Astrocyte (in vitro differentiated cells and primary cell): ENCODE measurements at places on chromosomes 5 and 9.
A peak's percentile ranks its signal among the peaks of the same experiment; 100 is the strongest.

DNA sequence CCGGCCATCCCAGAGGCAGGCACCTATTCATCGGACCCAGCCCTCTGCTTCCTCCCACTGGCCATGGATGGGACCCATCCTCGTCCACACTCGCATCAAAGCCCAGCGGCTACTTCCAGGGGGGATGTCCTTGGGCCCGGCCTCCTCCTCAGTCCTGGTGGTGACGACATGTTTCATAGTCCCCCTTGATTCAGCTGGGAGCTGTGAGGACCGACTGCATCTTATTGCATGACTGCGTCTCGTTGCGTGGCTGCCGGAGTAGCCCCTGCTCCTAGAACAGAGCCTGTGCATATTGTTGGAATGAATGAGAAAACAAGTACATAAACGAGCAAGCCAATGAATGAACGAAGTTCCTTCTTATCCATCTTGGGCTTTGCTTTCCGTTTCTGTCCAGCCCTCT is 12.8 kb downstream of the NCS1 start:
- no peak for DNase-seq

DNA sequence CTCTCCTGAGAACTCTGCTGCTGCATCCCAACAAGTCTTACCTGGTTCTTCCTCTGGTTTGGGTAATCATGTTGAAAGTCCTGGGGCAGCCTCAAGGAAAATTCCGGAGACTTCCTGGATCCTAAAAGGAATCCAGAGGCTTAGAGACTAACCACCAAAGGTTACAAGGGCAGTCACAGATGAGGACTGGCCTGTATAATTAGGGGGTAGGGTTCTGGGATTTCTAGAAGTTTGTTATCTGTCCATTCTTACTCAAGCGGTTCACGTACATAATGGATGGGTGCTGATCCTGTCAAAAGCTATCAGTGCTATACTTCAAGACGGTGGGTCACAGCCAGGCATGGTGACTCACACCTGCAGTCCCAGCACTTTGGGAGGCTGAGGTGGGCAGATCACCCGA is 51.4 kb upstream of the EPB41L4B start:
- DNase-seq = no peak

GRCh38 chr9:111074395-111074794 is 36.1 kb upstream of the LPAR1 start:
- DNase-seq = no peak

DNA sequence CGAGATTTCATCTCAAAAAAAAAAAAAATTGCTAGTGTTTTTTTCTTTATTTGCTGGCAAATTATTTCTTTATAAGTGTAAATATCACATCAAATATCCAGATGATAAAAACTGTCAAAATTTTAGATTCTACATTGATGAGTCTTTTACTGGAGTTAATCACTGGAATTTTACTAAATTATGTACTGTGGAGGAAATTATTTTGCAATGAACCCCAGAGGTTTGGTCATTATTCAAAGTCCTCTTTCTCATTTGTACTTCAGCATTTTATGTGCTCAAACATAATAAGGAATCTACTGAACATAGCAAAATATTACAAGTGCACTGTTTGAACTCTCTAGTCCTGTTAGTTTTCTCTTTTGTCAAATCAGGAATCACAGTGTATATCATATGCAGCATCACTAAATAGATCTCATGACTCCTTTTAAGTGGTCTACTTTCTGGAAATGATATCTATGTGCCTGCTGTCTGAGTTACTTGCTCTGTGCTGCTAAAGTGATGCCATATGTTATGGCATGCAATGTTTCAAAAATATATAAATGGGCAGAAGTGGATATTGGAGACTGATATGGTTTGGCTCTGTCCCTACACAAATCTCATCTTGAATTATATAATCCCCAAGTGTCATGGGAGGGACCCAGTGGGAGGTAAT is 18.0 kb downstream of the OTULINL start:
- DNase-seq = no peak

DNA sequence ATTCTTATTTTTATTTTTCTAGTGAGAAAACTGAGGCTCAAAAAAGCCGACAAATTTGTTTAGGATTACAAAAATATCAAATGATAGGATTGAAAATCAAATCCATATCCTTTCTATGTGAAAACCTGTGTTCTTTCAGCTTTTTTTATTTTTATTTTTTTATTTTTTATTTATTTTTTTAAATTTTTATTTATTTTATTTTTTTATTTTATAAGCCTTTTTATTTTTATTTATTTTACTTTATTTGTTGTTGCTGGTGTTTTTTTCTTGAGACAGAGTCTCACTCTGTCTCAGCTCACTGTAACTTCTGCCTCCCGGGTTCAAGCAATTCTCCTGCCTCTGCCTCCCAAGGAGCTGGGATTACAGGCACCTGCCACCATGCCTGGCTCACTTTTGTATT is 45.4 kb upstream of the CDKN2B start:
- DNase-seq = no peak

- DNase-seq = no peak
Measured at GRCh38 chr5:53368966-53369605, 111.3 kb upstream of the FST start.

DNA sequence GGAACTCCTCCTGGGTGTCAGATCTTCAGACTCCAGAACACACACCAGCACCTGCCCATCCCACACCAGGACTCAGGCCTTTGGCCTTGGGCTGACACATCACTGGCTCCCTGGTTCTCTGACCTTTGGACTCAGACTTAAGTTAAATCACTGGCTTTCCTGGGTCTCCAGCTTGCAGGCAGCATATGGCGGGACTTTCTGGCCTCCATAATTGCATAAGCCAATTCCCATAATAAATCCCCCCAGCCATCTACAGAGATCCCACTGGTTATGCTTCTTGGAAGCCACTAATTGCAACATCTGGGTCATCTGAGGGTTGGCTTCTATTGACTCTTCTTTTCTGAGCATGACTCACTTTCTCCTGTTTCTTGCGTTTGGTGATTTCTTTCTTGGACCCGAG is 80.3 kb upstream of the SARDH start:
- DNase-seq = peak; percentile 27

GRCh38 chr5:174837919-174838902 is 113.8 kb downstream of the MSX2 start:
- peak; percentile 86 for DNase-seq

- peak; percentile 95 for DNase-seq
Measured at GRCh38 chr5:137264573-137264972, 234.6 kb downstream of the SPOCK1 start.

GRCh38 chr9:70020991-70021571 is 22.6 kb upstream of the MAMDC2 start:
- DNase-seq = peak; percentile 95

DNA sequence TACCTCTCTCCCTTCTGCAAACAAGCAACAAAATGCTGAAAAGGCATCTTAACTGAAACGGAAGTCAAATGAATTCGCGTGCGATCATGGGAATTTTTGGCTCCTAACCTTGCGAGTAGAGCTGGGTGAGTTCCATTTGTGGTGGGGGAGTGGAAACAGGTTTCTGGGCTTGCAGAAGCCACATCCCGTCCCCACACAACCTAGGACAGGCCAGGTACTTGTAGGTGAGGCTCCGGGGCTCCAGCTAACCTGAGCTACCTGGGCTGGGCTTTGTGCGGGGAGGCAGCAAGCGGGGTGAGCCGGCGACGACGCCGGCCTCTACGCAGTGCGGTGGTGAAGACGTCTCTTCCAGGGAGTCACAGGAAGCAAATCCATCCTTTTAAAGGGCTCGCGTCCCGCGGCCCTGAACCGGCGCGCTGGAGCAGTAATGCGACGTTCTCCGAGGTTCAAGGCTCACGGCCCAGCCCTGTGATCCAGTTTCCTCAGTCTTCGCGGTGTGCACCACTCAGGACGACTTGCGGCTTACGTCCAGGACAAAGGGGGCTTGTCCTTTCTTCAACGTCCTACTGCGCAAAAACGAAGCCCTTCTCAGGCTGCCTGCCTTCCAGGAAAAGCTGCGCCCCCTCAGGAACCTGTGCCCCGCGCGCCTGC is 567 bp upstream of the SPIN1 start:
- peak; percentile 55 for DNase-seq

DNA sequence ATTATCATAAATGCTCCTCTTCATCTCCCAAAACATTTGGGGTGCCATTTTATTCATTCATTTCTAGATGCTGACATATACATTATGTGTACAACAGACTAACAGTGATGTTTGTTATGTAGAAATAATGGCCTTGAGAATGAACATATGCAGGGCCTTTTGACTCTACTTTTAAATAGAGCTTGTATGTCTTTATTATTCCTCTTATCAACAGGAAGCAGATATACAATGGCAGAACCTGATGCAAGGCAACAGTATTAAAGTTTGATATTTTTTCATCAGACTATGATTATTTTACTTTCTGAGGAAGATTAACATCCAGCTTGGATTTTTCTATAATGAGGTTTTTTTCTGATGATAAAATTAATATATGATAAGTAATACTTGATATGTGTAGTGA is 44.1 kb downstream of the SNX18 start:
- no peak for DNase-seq

DNA sequence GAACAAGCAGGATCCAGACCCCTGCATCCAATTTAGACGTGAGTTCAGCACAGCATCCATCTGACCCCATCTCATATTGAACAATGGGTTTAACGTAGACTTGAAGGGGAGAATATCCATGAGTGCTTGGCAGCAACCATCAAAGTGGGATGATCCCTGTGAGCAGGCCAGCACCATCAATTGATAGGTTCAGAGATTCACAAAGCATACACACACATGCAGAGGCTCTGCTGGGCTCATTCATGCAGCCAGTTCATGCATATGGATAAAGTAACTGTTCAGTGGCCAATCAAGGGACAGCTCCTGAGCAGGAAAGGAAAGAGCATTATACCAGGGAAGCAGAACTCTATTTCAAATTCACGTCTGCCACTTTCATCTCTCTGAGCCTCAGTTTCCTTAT is 24.8 kb upstream of the CPEB4 start:
- DNase-seq = no peak

GRCh38 chr9:99239341-99240060 is 17.4 kb downstream of the SEC61B start:
- DNase-seq = peak; percentile 51

DNA sequence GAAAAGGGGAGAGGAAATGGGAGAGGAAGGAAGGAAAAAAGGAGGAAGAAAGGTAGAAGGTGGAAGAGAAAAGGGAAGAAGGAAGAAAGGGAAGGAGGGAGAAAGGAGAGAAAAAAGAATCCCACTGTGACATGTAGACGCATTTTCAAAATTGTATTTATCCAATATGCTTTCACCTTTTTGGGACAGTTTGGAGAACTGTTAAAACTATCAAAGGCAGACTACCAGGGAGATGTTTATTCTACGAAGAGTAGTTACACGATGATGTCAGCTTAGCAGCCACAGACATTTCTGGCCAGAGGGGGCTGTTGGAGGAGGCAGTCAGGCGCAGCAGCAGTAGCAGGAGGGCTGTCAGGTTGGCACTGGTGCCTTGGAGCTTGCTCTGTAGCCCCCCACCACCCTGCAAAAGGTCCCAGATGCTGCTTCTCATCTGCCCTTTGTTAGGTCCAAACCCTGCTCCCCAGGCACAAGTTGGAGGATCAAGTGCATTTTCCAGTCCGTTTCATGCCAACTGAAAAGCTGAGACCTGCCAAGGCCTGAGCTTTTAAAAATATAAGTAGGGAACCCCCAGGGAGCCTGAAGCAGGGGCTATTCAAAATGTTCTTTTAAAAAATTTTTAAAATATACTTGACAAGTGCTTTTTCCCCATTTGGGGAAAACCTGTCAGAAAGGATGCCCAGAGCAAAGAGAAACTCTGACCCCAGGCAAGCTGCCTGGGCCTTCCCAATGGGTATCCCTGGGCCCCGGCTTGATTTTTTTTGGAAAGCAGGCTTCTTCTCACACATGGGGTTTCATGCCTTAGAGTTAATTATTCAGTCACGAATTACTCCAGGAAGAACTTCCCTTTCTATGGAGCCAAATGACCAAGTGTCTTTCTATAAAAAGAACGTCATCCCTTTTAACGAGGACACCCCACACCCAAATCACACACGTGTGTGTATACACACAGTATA is 203.3 kb downstream of the SLIT3 start:
- peak; percentile 60 for DNase-seq

DNA sequence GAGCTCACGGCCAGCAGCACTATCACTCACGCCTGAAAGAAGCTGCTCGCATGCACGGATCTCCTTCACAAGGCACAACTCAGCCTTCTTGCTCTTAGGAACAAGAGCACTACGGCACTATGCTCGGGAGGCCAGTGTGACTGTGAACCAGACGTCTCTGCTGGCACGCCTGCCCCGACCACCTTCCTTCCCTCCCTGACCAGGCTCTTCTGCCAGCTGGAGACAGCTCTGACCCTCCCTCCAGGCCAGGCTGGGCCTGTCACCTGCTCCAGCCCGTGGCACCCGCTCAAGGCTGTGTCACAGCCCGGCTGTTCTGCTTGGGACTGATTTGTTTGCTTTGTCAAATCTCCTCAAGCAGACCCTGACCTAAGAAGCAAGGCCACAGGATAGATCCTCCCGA is 7.0 kb downstream of the TBC1D9B start:
- no peak for DNase-seq

DNA sequence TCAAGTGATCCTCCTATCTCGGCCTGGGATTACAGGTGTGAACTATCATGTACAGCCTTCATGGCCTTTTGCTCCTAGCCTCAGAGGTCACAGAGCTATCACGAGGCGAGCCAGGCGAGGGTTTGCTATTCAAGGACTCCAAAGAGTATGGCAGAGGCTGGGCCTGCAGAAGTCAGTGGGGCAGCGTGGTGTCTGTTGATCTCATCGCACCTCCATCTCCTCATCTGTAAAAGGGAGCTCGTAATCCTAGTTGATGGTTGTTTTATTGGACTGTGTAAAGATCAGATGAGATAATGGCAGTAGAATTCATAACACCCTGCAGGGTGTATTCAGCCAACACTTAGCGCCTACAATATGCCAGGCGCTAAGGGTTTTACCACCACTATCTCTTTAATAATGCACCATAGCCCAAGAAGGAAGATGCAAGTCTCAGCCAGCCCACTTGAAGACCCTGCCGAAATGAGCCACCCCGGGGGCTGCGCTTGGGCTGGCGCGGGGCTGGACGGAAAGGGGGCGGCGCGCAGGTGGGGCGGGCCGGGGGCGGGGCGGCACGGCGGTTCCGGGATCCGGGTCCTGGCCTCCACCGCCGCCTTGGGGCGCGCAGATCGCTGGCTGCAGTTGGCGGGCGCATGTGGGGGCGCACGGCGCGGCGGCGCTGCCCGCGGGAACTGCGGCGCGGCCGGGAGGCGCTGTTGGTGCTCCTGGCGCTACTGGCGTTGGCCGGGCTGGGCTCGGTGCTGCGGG is at the start of gene GALNT12:
GALNT12 (plus strand) TSS at position 601 of the 744 bp plus-strand sequence; CDS start at position 630, 29 bp downstream.
- DNase-seq = no peak

GRCh38 chr5:104178829-104179456 is 616.4 kb upstream of the NUDT12 start:
- peak; percentile 9 for DNase-seq

DNA sequence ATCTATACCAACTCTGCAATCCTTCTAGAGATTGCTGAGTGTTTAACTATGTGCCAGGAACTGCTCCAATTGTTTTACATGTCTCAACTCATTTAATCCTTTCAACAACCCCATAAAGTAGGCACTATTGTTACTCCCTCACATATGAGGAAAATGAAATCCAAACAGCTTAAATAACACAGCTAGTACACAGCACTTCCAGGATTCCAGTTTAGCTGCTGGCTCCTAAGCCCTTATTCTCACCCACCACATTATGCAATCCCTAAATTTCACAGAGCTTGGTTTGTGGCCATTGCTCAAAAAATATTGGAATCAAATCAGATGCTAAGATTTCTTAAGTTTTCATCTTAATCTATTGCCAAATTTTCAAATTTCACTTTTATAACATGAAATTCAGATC is 84.9 kb downstream of the PRELID2 start:
- DNase-seq = no peak

GRCh38 chr5:80712919-80713318 is 58.1 kb upstream of the DHFR start:
- no peak for DNase-seq
